ENCODE measurements at places on chromosomes 6 and 20.

- no peak for DNase-seq
Measured at GRCh38 chr6:37579444-37580067, 79.9 kb upstream of the CCDC167 start.

DNA sequence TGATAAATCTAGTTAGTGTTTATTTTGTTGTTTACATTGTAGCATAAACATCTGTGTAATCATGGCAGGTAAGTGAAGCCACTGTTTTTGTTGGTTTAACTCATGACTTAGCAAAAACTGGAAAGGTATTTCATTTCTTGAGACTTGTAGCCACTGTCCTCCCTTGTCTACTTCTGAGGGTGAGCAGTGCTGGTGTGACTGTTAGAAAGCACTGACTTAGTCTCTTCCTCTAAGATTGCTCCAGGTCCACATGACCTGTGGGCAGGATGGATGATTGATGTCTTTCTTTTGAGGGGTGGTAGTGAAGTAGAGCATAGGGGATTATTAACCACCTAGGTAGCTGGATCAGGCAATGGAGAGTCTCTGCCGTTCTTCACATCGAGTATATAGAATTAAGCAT, 203.8 kb downstream of the ARID1B start:
- no peak for DNase-seq

DNA sequence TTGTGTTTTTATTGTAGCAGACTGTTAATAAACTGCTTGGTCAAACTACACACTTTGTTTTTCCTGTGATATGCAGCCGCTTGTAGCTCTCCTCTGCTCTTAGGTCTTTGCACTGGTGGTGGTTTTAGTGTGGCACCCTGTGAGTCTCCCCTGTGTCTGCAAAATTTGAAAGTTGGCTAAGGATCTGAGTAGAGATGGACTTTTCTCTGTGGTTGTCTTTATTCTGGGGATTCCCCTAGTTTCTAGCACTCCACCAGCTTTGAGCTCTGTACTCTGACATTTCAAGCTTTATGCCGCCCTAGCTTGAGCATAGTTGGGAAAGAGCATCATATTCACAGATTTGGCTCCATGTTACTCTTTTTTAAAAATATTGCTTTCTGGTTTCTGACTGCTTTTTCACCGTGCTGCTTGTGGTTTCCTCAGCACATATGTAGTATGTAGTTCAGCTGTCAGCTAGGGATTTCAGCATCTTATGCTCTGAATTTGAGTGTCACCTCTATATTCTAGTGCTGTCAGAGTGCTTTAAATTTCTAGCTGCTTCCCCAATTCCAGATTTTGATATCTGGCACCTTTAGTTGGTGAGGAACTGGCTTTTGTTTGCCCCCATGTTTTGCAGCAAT, 25.4 kb downstream of the CDYL start:
- no peak for DNase-seq

GRCh38 chr6:95660544-95660943, 83.2 kb downstream of the MANEA start:
- DNase-seq = no peak

DNA sequence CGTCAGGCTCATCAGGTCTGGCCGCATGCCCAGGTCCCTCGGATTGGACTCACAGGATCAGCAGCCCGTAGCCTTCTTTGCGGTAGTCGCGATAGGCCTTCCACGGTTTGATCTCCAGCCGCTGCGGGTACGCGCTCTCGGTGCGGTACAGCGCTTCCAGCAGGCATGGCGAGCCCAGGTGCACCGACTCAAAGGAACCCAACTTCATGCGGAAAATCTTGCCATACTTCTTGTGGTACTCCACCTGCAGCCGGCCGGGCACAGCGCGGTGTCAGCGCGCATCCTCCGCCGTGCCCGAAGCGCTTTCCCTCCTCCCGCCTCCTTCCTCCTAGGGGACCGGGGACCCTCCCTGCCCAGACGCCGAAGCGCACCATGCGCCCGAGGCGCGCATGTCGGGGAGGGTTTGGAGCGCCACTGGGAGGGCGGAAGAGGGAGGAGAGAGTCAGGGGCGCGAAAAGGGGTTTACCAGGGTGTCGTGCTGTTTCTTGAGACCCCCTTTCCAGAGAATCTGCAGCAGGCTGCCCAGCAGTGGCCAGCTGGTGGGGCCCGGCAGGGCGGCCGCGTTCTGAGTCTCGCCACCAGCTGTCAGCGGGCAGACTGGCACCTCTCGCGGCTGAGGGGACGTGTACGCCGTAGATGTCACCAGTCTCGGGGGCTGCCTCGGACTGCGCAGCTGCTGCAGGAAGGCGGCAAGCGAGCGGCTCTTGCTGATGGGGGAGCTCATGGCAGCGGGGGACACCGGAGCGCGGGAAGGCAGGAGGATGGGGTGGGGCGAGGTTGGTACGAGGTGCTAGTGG, 732 bp downstream of the CYP24A1 start:
- no peak for DNase-seq

- DNase-seq = no peak
Measured at GRCh38 chr6:72828904-72829303, 207.0 kb downstream of the KCNQ5 start.

GRCh38 chr6:154673919-154674318, 59.3 kb upstream of the SCAF8 start:
- DNase-seq = no peak

GRCh38 chr6:143059663-143060353, 881 bp upstream of the AIG1 start:
- DNase-seq = no peak

DNA sequence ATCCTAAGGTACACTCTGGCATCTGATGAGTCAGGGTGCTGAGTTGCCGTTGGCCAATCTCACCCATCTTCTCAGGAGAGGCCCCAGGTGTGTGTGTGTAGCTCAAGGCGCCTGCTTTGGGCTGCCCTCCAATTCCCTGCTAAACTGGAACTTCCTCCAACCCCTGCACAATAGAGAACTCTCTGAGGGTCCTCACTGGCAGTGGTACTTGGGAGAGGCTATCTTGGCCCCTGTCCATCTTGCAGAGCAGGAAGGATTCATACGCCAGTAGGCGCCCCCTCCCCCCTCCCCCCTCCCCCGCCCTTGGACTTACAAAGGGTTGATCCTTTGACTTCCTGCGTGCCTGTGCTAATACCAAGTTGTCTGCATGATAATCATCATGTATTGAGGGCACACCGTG, 173.6 kb downstream of the SASH1 start:
- no peak for DNase-seq

DNA sequence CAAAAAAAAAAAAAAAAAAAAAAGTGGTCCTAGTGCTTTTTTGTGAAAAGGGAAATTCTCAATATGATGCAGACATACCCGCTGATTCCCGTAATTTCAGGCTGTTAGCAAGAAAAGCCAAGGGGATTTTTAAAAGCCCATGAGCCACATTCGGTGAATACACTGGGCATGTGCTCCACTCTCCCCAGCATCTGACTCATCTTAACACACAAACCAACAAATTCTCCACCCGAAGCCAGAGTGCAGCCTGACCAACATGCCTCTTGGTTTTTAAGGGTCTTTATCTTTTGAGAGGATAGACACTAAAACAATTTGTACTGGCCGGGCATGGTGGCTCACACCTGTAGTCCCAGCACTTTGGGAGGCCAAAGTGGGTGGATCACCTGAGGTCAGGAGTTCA, 45.5 kb upstream of the CD83 start:
- DNase-seq = no peak

GRCh38 chr20:10240655-10241054, 22.0 kb downstream of the SNAP25 start:
- no peak for DNase-seq

DNA sequence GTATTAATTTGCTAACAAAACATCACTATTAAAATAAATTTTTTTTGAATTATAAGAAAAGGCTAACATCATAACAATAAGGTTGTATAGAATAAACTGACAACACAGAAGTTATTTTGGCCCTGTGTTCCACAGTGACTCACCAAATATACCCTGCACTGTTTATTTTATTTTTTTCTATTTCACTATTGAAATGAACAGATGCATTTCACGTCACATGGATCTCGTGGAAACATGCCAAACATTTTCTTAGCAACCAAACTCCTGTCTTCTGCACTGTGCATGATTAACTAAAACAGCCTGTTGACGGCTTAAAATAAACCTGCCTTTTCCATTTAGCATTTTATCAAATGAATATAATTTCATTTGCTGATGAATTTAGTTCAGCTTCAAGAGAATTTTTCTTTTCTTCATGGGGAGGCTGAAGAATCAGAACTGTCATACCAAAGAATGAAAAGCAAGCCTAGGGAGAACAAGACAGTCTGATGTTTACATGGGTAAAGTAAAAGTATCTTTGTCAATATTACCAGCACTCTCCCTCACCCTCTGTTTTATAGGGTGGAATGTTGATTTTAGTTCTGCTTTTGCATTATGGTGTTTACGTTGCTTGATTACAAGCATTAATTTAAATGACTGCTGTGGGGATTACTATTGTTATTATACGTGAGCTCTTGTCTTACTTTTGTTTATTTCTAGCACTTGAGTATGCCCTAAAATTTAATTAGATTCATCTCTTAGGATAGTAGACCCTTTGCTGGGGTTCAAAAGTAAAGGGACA, 115.3 kb downstream of the LCA5 start:
- no peak for DNase-seq

GRCh38 chr6:69314001-69314400, 482.8 kb downstream of the LMBRD1 start:
- DNase-seq = no peak

All from activated T-cell treated with anti-CD3 and anti-CD28 coated beads for 24 hours (primary cell).